ENCODE measurements at places on chromosomes 3 and 15.

- no peak for DNase-seq
Observed at GRCh38 chr15:92117261-92117731, 263.8 kb downstream of the SLCO3A1 start.

DNA sequence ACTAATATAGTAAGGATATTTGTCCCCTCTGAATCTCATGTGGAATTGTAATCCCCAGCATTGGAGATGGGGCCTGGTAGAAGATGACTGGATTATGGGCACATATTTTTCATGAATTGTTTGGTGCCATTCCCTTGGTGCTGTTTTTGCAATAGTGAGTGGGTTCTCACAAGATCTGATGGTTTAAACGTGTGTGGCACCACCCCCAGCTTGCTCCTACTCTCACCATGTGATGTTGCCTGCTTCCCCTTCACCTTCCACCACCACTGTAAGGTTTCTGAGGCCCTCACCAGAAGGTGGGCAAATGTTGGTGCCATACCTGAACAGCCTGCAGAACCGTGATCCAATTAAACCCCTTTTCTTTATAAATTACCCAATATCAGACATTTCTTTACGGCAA lies 28.1 kb upstream of the SERPINI2 start:
- DNase-seq = no peak

- no peak for DNase-seq
Observed at GRCh38 chr3:126212620-126213378, 32.4 kb upstream of the ALDH1L1 start.

- no peak for DNase-seq
Observed at GRCh38 chr3:162863579-162863978, 1367.0 kb downstream of the OTOL1 start.

GRCh38 chr3:183377307-183377959 lies 51.0 kb downstream of the MCF2L2 start:
- DNase-seq = no peak

DNA sequence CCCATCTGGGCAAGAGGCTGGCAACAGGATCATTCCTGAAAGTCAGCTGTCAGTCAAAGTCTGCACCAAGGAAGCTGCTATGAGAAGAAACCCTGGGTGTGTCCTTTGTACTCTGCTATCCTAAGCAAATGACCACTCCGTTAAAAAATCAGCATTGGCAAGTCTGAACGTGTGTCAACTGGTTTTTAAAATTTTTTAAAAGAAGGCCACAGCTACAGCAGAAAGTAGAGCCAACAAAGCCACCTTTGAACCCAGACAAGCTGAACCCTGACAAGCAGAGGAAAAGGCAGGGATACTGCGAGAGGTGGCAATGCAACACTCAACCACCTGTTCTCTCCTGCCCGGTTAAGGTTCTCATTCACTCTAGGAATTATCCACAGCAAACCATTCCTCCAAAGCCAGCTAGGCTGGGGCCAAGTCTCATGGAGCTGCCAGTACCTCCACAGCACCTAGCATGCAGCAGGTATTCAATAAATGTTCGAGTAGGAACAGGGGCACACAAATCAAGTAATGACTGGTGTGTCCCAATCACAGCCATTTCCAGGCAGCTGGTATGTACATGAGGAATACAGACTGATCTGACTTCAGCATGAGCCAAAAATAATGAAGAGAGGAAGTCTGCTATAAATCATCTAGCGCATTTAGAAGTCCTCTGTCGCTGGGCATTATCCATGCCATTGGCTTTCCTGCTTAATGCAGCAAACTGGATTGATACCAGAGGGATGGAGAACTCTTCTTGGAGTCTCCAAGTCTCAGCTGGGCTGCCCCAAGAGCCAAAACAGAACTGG lies 76.0 kb downstream of the ADCY5 start:
- DNase-seq = no peak

- DNase-seq = no peak
Observed at GRCh38 chr15:58396181-58396580, 35.6 kb upstream of the LIPC start.

DNA sequence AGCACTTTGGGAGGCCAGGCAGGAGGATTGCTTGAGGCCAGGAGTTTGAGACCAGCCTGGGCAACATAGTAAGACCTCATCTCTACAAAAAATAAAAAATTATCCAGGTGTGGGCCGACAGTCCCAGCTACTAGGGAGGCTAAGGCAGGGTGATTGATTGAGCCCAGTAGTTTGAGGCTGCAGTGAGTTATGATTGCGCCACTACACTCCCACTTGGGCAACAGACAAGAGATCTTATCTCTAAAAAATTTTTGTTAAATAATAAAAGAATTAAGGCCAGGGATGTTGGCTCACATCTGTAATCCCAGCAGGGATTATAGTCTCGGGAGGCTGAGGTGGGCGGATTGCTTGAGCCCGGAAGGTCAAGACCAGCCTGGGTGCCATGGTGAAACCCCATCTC lies 25.8 kb upstream of the NFKBIZ start:
- no peak for DNase-seq

GRCh38 chr3:166405896-166406295 lies 568.7 kb upstream of the BCHE start:
- DNase-seq = no peak

DNA sequence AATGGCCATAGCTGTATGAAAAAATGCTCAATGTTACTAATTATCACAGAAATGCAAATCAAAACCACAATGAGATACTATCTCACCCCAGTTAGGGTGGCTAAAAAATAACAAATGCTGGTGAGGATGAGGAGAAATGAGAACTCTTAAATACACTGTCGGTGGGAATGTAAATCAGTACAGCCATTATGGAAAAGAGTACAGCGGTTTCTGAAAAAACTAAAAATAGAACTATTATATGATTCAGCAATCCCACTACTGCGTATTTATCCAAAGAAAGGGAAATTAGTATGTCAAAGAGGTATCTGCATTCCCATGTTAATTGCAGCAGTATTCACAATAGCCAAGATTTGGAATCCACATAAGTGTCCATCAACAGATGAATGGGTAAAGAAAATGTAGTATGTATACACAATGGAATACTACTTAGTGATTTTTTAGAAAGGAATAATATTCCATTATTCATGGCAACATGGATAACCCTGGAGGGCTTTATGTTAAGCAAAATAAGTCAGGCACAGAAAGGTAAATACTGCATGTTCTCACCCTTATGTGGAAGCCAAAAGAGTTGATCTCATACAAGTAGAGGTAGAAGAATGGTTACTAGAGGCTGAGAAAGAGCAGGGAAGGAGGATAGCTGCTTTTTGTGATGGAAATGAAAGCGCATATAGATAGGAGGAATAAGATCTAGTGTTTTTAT lies 35.0 kb downstream of the SERP1 start:
- no peak for DNase-seq

- no peak for DNase-seq
Observed at GRCh38 chr3:186255703-186256331, 106.2 kb downstream of the DGKG start.

DNA sequence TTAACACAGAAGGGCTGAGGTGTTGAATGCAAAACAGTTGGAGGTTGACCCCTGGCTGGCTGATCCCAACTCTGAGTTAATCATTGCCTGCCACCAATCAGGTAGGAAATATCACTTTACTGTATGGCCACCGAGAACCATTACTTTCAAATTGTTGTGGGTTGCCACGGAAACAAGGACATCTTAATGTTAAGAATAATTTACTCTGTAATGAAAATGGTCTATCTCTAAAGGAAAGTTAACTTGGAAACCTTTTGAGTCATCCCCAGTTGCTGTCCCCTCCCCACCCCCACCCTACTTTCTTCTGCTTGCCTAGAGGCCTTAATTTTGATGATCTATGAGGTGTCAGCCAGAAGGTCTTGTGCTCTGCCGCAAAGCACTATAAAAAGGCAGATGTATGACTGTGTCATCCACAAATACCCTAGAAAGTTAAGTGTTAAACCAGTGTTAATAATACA lies 78.7 kb upstream of the SNRK start:
- DNase-seq = no peak

- no peak for DNase-seq
Observed at GRCh38 chr3:134743006-134743405, 52.1 kb upstream of the EPHB1 start.

- no peak for DNase-seq
Observed at GRCh38 chr3:12727937-12728336, 31.1 kb downstream of the TMEM40 start.

DNA sequence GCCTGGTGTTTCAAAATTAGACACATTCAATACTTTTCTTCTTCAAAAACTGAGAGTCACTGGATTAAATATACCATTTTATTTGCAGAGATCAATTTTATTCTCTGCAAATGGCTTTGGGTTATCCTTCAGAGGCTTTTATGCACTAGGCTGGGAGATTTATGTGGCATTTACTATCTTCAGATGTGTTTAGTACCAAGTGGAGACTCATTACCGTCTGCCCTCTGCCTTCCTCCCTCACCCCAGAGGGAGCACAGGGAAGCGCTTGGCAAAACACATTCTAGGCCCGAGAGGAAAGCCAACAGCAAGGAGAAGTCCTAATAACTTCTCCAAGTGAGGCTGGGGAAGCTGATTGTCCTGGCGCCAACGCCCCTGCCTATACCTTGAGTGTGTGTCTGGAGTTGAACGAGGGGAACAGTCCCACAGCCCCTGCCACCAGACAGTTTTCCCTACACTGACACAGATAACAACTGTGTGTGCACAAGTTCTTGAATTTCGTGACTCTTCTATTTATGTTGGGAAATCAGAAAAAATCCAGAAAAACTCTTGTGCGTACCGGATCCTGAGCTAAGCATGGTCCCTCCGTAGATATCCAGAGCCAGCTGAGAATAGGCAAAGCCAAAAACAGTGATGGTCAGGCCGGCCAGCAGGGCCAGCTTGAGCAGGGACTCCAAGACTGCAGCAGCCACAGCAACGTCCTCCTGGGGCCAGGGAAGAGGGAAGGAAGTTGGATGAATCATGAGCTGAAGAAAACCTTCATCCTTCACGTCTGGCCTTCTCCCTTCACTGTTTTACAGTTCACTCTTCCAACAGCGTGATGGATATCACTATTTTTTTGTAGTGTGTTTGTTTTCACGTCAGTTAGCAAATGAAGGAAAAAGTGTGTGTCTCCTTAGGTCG lies 26.6 kb downstream of the RFT1 start:
- no peak for DNase-seq

- DNase-seq = no peak
Observed at GRCh38 chr15:39788108-39788507, 5.5 kb upstream of the FSIP1 start.

DNA sequence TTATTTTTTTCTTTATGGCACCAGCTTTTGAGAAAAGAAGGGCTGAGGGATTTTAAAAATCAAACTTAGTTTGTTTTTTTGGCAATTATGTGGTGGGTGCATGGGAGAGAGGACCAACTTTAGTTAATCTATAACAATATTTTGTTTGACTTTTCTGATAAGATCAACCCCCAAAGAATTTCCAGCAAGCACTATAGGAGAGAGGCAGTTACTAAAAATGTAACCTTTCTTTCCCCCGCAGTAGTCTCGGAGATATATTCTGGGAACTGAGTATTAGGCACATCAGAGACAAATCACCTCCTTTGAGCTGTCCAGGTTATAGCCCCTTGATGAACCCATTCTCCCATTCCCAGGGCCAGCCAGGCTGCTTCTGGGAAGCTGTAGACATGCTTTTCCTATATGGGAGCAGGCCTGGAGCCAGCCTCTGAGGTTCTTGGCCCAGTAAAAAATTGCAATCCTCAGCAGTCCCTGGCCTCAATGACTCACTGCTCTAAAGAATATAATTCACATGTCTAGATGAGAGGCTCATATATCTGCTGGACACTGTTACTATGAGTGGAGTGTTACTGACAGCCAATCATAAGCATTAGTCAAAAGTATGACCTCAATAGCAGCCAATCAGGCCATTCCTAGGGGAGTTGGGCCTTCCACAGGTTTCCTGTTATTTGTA lies 138.3 kb upstream of the AGBL1 start:
- no peak for DNase-seq

- no peak for DNase-seq
Observed at GRCh38 chr3:98735761-98736269, 27.3 kb upstream of the ST3GAL6 start.

DNA sequence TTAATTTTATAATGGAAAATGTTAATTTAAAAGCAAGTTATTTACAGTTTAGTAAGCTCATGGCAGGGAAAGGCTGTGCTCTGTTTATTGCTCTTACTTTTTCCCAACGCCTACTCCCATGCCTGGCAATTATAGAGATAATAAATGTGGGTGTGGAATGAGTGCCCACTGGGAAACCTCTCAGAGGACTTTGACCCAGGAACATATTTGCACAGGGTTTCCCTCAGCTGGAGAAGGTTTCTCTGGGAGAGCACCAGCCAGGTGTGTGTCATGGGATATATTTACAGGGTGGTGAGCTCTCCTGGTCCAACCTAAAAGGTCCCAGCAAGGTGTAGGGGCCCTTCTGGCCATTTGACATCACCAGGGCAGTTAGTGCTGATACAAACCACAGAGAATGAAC lies 27.9 kb downstream of the ZNF710 start:
- peak; percentile 33 for DNase-seq

DNA sequence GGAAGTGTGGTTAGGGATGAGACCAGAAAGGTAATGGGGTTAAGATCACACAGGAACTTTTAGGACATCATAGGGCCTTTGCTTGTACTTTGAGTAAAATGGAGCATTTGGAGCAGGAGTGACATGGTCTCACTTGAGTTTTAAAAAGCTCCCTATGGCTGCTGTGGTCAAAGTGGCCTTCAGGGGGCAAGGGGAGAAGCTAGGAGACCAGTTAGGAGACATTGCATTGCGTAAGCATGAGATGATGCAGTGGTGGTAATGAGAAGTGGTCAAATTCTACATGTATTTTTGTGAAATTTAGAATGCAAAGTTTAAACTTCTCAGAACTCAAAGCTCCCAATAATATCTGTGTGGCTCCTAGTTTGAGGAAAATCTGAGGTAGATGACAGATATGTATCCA lies 27.9 kb downstream of the MED12L start:
- DNase-seq = no peak

DNA sequence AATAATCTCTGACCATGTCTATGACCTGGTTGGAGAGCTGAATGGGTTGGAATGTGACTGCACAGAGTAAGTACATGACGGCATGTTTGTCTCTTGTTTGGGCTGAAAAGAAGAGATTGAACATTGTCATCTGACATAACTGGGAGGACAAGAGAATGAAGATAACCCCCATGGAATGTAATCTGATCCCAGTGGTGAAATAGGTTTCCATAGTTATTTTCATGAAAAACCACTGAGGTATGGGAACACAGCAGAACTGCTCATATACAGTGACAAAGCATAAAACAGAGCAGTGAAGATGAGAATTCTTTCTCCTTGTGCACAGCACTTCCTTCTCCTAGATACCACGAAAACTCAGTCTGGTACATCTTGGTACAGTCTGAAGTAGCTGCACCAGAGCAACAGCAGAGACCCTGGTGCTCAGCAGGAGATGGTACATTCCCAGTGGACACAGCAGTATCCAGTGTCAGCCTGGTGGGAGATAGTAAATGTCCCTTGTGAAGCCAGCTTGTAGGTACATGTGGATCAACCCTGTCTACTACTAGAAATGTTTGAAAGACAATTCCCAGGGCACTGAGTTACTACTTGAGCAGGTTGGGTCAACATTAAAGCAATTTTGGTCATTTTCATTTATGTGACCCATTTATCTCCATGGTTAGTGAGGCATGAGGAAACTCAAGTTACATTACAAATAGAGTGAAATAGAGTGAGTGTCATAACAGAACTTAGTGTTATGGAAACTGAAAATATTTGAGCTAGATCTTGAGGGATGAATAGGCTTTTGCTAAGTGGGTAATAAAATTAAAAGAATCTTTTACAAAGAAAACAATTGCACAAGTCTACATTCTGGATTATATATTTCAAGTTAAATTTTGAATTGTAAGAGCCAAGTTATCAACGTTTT lies 178.3 kb downstream of the SUCNR1 start:
- no peak for DNase-seq
